CD14-positive monocyte (primary cell): ENCODE measurements at places on chromosomes 4 and X. TPM values are rescaled to one million over a fixed set of nuclear protein-coding genes. Genes with fewer than 3 reads are reported as not detected.

Gene PCDH10
- not detected for polyA plus RNA-seq

Gene OTUD6A
- not detected for polyA plus RNA-seq

Gene ASB5
- polyA plus RNA-seq: not detected

Gene OPRPN
- polyA plus RNA-seq: not detected in 2 replicates

Gene UPF3B
- polyA plus RNA-seq: 2.1 TPM

Gene MAGED4
- polyA plus RNA-seq: not detected

Gene RTL3
- not detected in 2 replicates for polyA plus RNA-seq

Gene LRP2BP
- polyA plus RNA-seq: 0.04 TPM in 1 of 2 replicates, not detected in the other

Gene HMX1
- not detected for polyA plus RNA-seq

Gene ANK2
- polyA plus RNA-seq: not detected in 2 replicates

GRCh38 chr4:3368841-3369760, 72.7 kb upstream of the HGFAC start:
- peaks cover 53% of the 10 kb centered on the region for H3K4me1 ChIP-seq
- H3K4me3 ChIP-seq: peak overlapping the region; percentile 3
- H3K36me3 ChIP-seq: no peaks in the 10 kb centered on the region
- H3K27me3 ChIP-seq: peaks cover 16% of the 10 kb centered on the region

- no peak for DNase-seq
- no peaks in the 10 kb centered on the region for H3K4me1 ChIP-seq
- no peak overlapping the region for H3K27ac ChIP-seq
- no peaks in the 10 kb centered on the region for H3K36me3 ChIP-seq
- no peak overlapping the region for H3K4me3 ChIP-seq
Measured at GRCh38 chr4:142416711-142417275, 429.3 kb downstream of the INPP4B start.

- H3K4me1 ChIP-seq: no peaks in the 10 kb centered on the region
- H3K36me3 ChIP-seq: no peaks in the 10 kb centered on the region
- no peak overlapping the region for H3K27ac ChIP-seq
- H3K27me3 ChIP-seq: no peaks in the 10 kb centered on the region
- no peak for DNase-seq
- no peak overlapping the region for H3K4me3 ChIP-seq
Measured at GRCh38 chr4:5750052-5750945, 39.3 kb downstream of the EVC start.

- no peak overlapping the region for H3K27ac ChIP-seq
- no peaks in the 10 kb centered on the region for H3K4me1 ChIP-seq
- peaks cover 39% of the 10 kb centered on the region for H3K36me3 ChIP-seq
- no peaks in the 10 kb centered on the region for H3K27me3 ChIP-seq
- no peak overlapping the region for H3K4me3 ChIP-seq
Measured at GRCh38 chrX:19593690-19594089, 78.4 kb upstream of the MAP3K15 start.

- no peaks in the 10 kb centered on the region for H3K27me3 ChIP-seq
- H3K27ac ChIP-seq: no peak overlapping the region
- H3K4me3 ChIP-seq: no peak overlapping the region
- no peaks in the 10 kb centered on the region for H3K4me1 ChIP-seq
Measured at GRCh38 chr4:6155996-6156750, 44.2 kb downstream of the JAKMIP1 start.

DNA sequence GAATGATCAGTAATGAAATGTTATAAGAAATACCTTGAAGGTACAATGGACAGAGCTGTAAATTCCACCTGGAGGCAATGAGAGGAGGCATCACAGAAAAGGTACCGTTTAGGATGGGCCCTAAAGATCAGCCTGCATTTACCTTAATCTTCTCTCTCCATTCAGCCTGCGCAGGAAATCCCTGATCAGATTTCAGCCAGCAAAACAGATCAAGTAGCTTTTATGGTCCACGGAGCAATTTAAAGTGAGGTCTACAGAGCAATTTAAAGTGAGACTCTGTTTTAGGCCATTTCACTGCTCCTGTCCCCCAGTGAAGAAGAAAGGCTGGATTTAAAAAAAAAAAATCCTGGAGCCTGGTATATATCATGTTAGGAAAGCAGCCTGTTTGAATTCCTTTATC, 195.1 kb upstream of the VCX start:
- H3K4me1 ChIP-seq: no peaks in the 10 kb centered on the region
- no peak overlapping the region for H3K27ac ChIP-seq
- DNase-seq: no peak
- no peaks in the 10 kb centered on the region for H3K27me3 ChIP-seq
- no peak overlapping the region for H3K4me3 ChIP-seq
- no peaks in the 10 kb centered on the region for H3K36me3 ChIP-seq

DNA sequence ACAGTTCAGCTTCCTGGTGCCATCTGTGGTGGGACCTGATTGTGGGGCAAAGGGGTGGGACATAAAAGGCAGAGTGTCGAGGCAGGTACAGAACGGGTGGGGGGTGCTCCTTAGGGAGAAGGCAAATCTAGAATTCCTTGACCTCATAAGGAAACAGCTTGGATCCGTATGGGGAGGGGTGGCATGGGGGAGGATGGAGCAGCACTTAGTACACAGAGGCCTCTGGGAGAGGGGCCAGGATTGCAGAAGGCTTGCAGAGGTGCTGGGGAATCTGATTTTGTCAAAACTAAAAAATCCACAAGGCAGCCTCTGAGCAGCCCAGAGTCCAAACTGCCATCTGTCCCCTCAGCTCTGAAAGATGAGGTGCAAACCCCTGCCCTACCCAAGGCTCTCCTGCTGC, 2.3 kb upstream of the EMD start:
- no peaks in the 10 kb centered on the region for H3K36me3 ChIP-seq
- no peaks in the 10 kb centered on the region for H3K27me3 ChIP-seq
- H3K27ac ChIP-seq: no peak overlapping the region
- no peak for DNase-seq
- H3K4me1 ChIP-seq: peaks cover 58% of the 10 kb centered on the region

DNA sequence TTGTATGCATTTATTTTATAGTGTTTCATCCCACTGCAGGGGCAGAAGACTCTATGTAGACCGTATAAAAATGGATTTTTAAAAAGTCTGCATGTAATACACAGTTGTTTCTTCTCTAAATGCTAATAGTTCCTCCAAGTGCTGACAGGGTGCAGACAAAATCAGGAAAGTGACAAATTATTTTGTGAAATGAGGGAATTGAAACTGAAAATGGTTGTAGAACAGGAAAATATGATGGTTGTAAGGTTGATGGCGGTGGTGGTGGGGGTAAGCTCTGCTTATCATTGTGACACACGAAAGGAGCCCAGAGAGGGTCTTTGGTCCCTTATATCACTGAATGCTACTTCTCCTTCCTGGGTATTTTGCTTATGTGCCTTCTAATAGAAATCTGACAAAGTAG, 4.3 kb downstream of the IL15 start:
- no peak overlapping the region for H3K27ac ChIP-seq
- peaks cover 2% of the 10 kb centered on the region for H3K27me3 ChIP-seq
- H3K4me3 ChIP-seq: peak overlapping the region; percentile 24

DNA sequence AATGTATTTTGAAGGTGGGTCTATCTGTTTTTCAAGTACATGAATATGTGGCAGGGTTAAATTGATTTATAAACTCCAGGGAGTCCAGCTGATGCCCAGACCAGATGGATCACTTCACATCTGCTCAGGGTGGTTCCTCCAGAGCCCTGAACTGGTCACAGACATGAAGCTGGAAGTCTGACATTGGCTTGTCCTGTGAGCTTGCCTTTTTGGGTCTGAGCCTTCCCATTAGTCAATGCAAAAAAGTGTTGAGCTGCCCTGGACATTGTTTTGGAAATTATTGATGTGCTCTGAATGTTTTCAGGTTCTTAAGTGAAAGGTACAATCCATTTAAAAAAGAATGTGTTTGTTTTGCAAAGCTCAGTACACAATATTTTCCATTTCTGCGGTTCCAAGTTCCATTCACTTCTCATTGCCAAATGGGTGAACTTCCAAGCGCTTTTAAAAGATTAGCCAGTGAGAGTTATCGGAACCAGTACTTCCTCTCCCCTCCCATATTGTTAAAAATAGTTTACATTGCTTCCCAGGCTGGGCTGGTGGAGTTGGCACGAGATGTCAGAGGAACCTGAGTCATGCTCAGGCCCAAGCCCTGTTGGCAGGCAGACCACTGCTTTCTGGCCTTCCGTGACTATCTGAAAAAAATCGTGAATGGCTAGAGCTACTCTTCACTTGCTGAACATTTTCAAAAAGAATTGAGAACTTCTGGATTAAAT, 52.1 kb downstream of the PDGFRA start:
- DNase-seq: no peak
- peaks cover 5% of the 10 kb centered on the region for H3K4me1 ChIP-seq
- H3K27me3 ChIP-seq: no peaks in the 10 kb centered on the region
- no peak overlapping the region for H3K27ac ChIP-seq
- no peaks in the 10 kb centered on the region for H3K36me3 ChIP-seq

- H3K36me3 ChIP-seq: no peaks in the 10 kb centered on the region
- no peak overlapping the region for H3K27ac ChIP-seq
- H3K4me1 ChIP-seq: no peaks in the 10 kb centered on the region
Measured at GRCh38 chr4:60241866-60242265, 958.3 kb upstream of the ADGRL3 start.

- H3K4me3 ChIP-seq: no peak overlapping the region
- DNase-seq: no peak
- H3K27ac ChIP-seq: no peak overlapping the region
Measured at GRCh38 chr4:109760682-109761081, 30.8 kb upstream of the PLA2G12A start.

GRCh38 chr4:22802876-22803275, 110.1 kb downstream of the GBA3 start:
- no peaks in the 10 kb centered on the region for H3K4me1 ChIP-seq
- no peaks in the 10 kb centered on the region for H3K36me3 ChIP-seq

DNA sequence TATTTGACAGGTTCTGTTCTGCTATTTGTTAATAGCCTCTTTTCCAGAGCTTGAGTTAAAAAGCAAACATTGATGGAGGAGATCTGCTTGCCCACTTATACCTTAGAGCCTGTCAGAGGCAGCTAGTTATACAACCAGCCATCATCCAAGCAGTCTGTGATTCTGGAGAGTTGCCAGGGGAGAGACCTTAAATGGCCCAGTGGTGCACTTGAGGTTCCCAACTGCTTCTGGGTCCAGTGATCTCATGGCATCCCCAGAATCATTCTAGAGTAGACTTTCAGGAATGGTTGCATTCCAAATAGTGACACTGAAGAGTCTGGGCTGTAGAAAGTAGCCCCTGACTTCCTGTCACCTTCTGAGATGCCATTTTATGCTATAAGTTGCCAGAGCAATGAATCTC, 160.7 kb downstream of the FHIP1A start:
- no peaks in the 10 kb centered on the region for H3K4me1 ChIP-seq
- no peak overlapping the region for H3K4me3 ChIP-seq
- peaks cover 14% of the 10 kb centered on the region for H3K27me3 ChIP-seq
- no peak for DNase-seq
- H3K27ac ChIP-seq: no peak overlapping the region

DNA sequence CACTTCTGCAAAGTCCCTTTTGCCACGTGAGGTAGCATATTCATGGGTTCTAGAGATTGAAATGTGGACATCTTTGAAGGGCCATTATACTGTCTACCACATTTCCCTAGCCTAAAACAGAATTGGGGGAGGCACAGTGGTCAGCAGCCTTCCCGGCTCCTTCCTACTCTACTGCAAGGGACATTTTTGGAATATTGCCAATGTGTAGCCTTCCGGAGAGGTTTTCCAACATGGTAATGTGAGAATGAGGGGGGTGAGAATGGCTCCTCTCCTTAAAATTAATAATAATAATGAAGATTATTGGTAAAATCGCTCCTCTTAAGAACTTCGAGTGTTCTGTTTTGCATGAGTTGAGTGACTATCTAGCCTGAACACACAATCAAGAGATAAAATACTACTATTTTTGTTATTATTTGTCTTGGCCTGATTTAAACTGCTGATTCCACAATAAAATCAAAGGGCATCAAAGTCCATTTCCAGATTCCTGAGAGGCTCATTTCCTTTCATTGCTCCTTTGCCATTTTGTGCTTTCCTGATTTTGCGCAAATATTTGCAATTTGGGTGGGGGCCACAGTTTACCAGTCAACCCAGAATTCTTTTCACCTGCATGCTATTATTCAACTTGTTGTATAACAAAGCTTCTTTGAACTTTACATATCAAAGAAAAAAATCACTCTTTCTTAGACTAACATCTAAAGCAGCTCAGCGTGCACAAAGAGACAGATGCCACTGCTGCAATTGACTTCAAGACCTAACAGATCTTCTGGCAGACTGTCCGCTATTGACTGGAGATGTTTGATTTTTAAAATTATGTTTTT, 27.0 kb upstream of the TSPAN5 start:
- DNase-seq: no peak
- no peaks in the 10 kb centered on the region for H3K36me3 ChIP-seq

- H3K36me3 ChIP-seq: no peaks in the 10 kb centered on the region
- H3K4me1 ChIP-seq: peaks cover 7% of the 10 kb centered on the region
- DNase-seq: no peak
- no peak overlapping the region for H3K27ac ChIP-seq
- no peaks in the 10 kb centered on the region for H3K27me3 ChIP-seq
Measured at GRCh38 chr4:8295471-8295870, 25.9 kb downstream of the HTRA3 start.

DNA sequence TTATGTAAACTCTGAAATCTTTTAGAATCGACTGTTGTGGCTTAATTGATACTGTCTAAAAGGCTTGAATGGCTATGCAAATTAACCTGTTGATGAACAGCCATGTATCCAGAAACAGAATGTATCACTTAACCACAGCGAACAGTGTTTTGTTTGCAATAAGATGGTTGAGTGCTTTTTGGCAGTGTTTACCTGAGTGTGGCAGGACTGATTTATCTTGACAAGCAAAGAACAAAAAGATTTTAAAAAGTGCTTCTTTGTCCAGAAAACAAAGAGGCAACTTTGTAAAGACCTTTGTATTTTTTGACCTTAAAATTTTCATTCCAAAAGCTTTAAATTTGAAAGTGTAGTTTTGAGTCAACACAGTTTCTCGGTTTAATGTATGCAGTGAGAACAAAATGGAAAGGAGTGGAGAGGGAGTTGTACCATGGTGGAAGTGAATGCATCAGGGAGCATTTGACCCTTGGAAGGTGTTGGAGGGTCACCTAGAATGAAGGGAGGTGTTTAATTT, 18.0 kb downstream of the ARHGAP10 start:
- no peaks in the 10 kb centered on the region for H3K4me1 ChIP-seq
- no peak overlapping the region for H3K4me3 ChIP-seq
- no peaks in the 10 kb centered on the region for H3K36me3 ChIP-seq
- DNase-seq: no peak
- no peak overlapping the region for H3K27ac ChIP-seq

DNA sequence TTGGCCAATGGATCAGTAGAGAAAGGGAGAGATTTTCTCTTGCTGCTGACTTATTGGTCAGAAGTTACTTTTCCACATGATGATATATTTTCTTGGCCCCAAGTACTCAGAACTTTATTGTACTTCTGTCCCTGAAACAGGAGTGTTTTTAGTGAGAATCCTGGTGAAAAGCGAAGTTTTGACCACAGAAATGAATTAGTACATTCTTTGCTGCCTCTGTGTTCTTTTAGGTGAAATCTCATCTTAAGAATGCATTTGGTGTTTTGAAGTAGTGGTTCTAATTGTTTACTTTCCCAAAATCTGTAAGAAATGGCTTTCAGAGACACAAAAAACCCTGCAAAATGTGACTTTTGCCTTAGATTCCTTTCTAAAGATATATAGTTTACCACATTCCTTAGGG, 240.4 kb downstream of the FRMPD4 start:
- no peak overlapping the region for H3K27ac ChIP-seq
- H3K36me3 ChIP-seq: no peaks in the 10 kb centered on the region
- H3K4me3 ChIP-seq: no peak overlapping the region
- H3K4me1 ChIP-seq: no peaks in the 10 kb centered on the region
- DNase-seq: no peak

- DNase-seq: no peak
- H3K27ac ChIP-seq: no peak overlapping the region
- no peaks in the 10 kb centered on the region for H3K36me3 ChIP-seq
- H3K27me3 ChIP-seq: no peaks in the 10 kb centered on the region
Measured at GRCh38 chrX:118943102-118943501, 31.3 kb upstream of the LONRF3 start.
